T1000 (cell line): ENCODE measurements at places on chromosomes 2 and 18.

DNA sequence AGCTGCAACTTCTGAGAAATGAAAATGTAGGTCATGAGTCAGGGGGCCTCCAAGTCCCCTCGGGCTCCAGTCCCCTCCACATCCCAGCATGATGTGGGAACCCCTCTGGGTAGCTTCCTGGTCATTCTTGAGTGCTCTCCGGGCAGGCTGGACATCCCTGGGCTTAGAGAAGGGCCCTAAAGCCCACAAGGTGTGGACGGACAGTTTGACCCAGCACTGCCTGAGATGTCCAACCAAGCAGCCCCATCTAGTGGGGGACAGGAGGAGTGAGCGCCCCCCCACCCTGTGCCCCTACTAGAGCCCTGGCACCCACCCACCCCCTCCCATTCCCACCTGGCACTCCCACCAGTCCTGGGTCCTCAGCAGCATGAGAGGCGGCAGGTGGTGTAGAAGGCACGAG, 46.0 kb downstream of the CYP27C1 start:
- no peak for DNase-seq

- DNase-seq, result no peak
Observed at GRCh38 chr2:157743051-157743450, 114.4 kb upstream of the ACVR1C start.

GRCh38 chr18:55483266-55483871, 104.6 kb downstream of the TCF4 start:
- no peak for DNase-seq

DNA sequence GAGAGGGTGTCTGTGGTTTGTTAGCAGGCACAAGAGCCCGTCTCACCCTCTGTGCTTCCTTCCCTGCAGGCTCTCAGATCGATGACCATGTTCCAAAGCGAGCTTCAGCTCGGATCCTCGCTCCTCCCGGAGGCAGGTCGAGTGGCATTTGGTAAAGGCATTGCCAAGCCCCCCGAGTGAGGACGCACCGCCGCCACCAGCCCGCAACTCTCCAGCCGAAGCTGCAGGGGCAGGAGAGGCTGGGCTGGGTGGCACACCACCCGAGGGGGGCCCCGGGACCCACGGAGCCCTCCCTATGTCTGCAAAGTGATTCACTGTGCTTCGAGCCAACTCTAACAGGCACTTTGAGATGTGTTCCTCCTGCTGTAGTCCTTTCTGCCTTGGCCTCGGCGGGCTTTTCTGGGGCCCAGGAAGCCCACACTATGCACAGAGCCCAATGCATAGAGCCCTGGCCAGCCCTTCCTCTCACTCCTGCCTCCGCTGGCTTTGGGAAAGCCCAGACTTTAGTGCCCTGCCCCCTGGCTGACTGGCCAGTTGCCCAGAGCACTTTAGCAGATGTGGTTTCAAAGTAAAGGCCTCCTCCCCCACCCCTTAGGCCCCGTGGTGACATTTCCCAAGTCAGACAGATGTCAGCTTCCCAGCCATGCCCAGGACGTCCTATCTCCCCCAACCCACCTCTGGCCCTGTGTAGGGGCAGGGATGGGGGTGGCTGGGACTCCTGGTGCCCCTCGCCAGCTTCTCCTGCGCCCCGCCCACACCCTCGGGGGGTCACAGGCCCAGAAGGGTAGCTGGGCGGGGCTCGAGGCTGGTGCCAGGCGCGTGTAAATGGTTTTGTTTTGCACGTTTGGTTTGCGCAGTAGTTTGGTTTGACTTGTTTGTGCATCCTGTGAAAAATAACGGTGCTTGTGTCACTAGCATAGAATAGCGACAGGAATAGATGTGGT, 23.3 kb upstream of the MAPRE3 start:
- no peak for DNase-seq

- no peak for DNase-seq
Observed at GRCh38 chr18:45678850-45679249, 45.1 kb upstream of the SLC14A1 start.

GRCh38 chr2:165635532-165635931, 158.5 kb downstream of the GALNT3 start:
- no peak for DNase-seq

DNA sequence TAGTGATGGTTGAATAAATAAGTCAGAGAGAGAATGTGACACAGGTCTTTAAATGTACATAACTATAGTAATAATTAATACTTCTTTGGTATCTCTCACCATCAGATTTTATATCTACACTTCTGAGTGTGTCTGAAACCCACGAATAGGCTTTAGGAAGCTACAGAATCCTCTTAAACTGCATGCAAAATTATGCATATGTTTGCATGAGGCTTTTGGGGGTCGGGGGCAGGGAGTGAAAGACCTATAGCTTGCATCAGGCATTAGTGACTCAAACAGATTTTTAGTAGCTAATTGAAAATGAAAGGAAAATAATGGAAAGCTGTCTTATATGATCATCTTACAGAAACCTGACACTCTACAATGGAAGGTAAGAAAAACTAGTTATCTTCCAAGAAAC, 14.9 kb downstream of the LRPPRC start:
- no peak for DNase-seq
